ENCODE measurements at places on chromosomes 2 and 18. TPM values are rescaled to one million over a fixed set of nuclear protein-coding genes. Genes with fewer than 3 reads are reported as not detected.

- DNase-seq = no peak
These were observed 36.5 kb downstream of the GKN2 start for GRCh38 chr2:68916226-68916625.

GRCh38 chr2:51247252-51247805 lies 215.4 kb upstream of the NRXN1 start:
- no peak for DNase-seq

- no peak for DNase-seq
These were observed 12.5 kb upstream of the DAPL1 start for GRCh38 chr2:158782616-158783015.

DNA sequence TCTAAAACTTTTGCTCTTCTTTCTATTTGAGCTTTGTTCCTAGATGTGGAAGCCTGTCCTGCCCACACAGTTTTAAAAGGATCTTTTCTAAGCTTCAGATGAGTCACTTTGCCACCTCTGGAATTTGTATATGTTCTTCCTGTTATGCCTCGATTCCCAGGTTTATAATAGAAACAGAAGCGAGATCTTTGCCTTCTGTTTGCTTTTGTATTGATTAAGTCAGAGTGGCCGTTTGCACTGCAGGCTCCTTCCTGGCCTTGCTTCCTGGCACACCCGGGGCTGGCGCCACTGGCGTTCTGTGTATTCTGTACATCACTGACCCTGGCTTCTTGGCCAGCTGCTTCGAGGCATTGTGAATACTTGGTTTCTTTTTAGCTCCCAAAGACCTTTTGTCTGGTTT lies 91.8 kb downstream of the MTCL1 start:
- no peak for DNase-seq

DNA sequence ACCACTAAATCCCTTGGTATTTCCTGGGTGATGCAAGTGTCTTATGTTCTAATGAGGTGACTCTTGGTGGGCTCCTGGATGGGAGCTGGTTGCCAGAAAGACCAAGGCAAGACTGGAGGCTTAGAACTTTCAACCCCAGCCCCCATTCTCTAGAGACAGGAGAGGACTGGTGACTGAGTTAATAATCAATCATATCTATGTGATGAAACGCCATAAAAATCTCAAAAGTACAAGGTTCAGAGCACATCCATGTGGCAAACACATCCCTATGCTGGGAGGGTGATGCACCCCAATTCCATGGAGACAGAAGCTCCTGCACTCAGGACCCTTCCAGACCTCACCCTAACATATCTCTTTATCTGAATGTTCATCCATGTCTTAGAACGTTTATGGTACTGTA lies 139.5 kb upstream of the LINC00305 start:
- DNase-seq = no peak

DNA sequence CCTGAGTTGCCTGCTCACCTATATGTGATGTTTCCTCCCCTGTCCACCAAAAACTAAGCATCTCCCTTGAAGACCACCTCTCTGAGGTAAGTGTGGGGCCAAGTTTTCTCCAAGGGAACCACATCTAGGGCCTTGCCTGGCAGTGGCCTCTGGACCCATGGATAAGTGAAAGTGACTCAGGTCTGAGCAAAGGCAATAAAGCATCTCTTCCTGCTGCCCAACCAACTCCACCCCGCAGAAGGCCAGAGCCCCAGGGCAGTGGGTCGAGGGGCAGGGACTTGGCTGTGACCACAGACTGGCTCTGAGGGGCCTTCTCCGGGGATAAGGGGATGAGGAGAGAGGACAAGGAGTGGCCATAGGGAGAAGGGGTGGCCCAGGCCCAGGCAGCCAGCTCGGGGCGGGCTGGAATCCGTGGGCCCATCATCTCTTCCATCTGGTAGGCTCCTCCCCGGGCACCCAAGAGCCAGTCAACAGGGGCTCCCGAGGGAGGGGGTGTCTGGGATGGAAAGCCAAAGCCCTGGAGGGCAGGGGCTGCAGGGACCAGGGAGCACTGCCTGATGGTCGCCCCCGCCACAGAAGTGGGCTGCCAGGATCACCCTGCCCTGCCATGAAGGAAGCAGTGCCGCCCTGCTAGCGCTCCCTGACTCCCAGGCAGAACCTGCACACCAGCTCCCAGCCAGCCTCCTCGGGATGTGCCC lies 33.4 kb downstream of the EMX1 start:
- no peak for DNase-seq

DNA sequence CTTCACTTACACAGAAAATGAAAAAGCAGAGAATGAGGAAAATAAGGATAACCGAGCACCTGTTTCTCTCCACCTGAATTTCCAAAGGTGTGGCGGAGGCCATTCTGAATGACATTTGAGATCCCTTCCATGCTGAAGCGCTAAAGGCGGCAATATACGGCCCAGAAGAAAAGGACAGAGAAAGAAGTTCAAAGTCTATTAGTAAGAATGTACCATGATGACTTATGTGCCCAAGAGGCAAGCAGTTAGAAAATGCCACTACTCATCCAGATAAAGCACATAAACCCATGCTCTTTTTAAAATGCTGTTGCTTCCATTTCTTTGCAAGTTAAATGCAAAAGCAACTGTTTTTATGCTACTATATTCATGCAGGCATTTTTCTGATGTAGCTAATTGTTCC lies 37.2 kb downstream of the FEZ2 start:
- no peak for DNase-seq

DNA sequence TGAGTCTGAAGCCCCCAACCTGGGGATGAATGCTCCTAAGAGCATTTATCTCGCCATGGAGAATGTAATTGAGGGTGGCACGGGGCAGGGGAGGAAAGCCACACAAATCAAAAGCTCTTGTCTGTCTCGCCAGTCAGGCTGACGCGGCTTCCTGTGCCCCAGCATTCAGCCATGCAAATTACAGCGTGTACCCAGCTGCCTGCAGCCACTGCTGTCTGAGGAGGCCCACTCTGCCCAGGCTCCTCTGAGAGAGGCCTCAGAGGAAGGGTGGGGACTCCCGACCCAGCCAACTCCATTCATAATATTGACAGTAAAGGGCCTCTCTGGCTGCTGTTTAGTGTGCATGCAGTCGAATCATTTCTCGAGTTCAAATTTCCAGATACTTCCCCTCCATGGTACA lies 22.0 kb downstream of the SMAD7 start:
- DNase-seq = peak; percentile 73

- DNase-seq = no peak
These were observed 83.1 kb downstream of the EFEMP1 start for GRCh38 chr2:55840460-55840859.

SCN3A gene
- 0.30 TPM for total RNA-seq

GULP1 gene
- 0.13 TPM for total RNA-seq

MOCOS gene
- total RNA-seq = 0.47 TPM

RNF138 gene
- total RNA-seq = 96.0 TPM

Measured in T-cell (primary cell).